Activated T-helper 2 cell treated with anti-CD3 and anti-CD28 coated beads, Interferon-gamma antibody, Interleukin-2, Interleukin-4, amounts not matched to agents 10 μg/mL and 5 μg/mL and 100 μg/mL, durations not matched to agents 14 hours and 24 hours and 36 hours (primary cell): ENCODE measurements at places on chromosomes 16 and 17. TPM values are rescaled to one million over a fixed set of nuclear protein-coding genes. Genes with fewer than 3 reads are reported as not detected.

Gene IGSF6
- not detected in 2 replicates for total RNA-seq

Gene MT4
- total RNA-seq = not detected in 2 replicates

Gene PIK3R5
- total RNA-seq = 46.8 and 47.7 TPM in 2 replicates

GRCh38 chr16:85959686-85960085, 60.7 kb downstream of the IRF8 start:
- H3K27me3 ChIP-seq = peaks cover 3% of the 10 kb centered on the region
- H3K4me1 ChIP-seq = peaks cover 4% of the 10 kb centered on the region
- no peak overlapping the region for H3K4me3 ChIP-seq
- H3K36me3 ChIP-seq = no peaks in the 10 kb centered on the region
- no peak overlapping the region for H3K27ac ChIP-seq
- DNase-seq = no peak

- H3K36me3 ChIP-seq = no peaks in the 10 kb centered on the region
- peaks cover 2% of the 10 kb centered on the region for H3K27me3 ChIP-seq
- no peak overlapping the region for H3K4me3 ChIP-seq
- peaks cover 22% of the 10 kb centered on the region for H3K4me1 ChIP-seq
- H3K27ac ChIP-seq = no peak overlapping the region
- no peak for DNase-seq
Observed at GRCh38 chr16:80807906-80808305, 3.5 kb upstream of the CDYL2 start.

- H3K27ac ChIP-seq = no peak overlapping the region
- H3K27me3 ChIP-seq = peaks cover 12% of the 10 kb centered on the region
- no peaks in the 10 kb centered on the region for H3K36me3 ChIP-seq
- H3K4me1 ChIP-seq = no peaks in the 10 kb centered on the region
- no peak for DNase-seq
Observed at GRCh38 chr16:50525716-50526115, 22.5 kb upstream of the NKD1 start.

- H3K4me3 ChIP-seq = no peak overlapping the region
- H3K27ac ChIP-seq = no peak overlapping the region
- no peaks in the 10 kb centered on the region for H3K27me3 ChIP-seq
- H3K4me1 ChIP-seq = no peaks in the 10 kb centered on the region
Observed at GRCh38 chr16:49622084-49622390, 233.9 kb downstream of the ZNF423 start.
